ENCODE measurements at places on chromosomes 6 and 20. TPM values are rescaled to one million over a fixed set of nuclear protein-coding genes. Genes with fewer than 3 reads are reported as not detected.

MYL9 gene
- polyA plus RNA-seq = 37.3 TPM

ENPP3 gene
- not detected for polyA plus RNA-seq

ARHGAP40 gene
- polyA plus RNA-seq = not detected

EDN1 gene
- polyA plus RNA-seq = 33.5 TPM

DNA sequence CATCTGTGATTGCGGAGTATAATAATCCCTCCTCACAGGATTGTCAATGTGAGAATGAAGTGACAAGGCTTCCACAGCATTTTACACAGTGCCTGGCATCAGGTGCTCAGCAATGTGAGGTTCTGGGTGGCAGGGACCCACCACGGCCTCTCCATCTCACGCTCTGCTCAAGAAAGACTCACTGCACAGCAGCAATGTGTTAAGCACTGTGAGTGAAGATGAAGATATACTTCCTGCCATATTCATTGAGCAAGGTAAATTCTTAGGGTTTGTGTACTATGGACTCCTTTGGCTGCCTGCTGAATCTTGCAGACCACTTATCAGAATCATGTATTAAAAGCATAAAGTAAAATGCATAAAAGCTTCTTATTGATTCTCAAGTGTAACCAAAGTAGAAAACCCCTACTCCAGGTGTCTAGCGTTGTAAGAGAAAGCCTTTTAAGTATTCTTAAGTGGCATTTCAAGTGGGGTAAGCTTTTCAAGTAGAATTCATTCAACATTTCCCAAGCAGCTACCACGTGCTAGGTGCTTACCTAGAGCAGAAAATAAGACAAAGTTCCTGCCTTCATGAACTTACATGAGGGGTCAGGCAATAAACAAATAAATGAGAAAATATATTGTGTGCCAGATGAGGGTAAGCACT, 17.0 kb upstream of the MEP1A start:
- DNase-seq = no peak

- DNase-seq = no peak
Measured at GRCh38 chr6:147950623-147950987, 392.0 kb upstream of the SASH1 start.

DNA sequence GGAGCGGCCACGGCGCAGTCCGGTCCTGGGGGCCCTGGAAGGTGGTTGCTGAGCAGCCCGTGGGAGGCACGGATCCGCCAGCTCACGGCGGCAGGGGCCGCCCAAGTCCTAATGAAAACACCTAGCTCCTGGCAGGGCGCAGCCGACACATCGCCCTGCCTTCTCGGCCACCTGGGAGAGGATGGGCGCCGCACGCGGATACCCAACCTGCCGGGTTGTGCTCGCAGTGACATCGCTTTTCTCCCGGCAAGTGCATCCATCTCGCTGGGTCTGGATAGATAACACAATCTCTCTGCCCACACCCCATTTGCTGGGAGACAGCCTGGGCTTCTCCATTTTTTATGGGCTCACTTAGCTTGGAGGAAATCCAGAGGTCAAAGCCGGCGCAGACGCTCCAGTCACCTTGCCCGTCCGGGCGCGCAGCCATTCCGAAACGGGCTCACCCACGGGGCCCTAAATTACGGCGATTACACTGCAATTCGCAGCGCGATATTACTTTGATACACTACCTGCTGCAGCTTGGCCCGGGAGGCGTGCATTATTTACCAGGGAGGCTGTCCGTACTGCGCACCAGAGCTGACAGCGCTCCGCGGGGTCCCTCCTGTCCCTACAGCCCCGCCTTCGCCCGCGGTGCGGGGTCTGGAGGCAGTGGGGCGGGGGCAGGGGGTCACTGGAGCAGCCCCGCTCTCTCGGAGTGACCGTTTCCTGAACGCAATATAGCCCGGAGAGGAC, 36.2 kb upstream of the CCDC167 start:
- no peak for DNase-seq
